AG04449 (cell line): ENCODE measurements at places on chromosomes 6 and 20.

DNA sequence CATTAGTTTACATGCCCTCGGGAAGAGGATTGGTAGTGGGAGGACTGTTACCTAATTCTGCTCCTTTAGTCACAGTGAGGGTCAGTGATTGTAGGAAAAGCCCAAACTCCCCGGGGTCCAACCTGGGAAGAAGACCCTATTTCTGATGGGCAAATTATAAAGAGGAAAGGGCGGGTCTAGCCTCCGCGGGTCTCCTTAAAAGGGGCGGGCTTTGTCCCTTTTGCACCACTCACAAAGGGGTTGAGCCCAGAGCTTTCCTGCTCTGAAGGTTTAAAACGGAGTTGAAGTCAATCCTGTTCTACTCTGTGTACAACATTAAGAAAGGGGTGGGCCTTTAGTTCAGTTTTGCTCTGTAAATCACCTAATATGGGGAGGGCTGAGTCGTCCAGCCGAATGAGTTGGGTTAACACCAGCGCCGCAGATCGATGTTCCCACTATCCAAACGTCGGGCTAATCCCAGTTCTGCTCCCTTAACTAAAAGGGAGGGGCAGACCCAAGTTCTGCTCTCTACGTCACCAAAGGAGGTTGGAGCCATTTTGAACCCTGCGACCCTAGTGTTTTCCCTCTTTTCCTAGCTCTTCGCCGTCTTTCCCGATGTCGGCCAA, 920 bp upstream of the RNF5 start:
- no peak for DNase-seq

GRCh38 chr6:6434723-6435122, 114.3 kb upstream of the F13A1 start:
- no peak for DNase-seq

- DNase-seq: no peak
Measured at GRCh38 chr6:82017288-82017687, 230.3 kb downstream of the IBTK start.

GRCh38 chr20:3282271-3283221, 43.6 kb upstream of the SLC4A11 start:
- DNase-seq: no peak

DNA sequence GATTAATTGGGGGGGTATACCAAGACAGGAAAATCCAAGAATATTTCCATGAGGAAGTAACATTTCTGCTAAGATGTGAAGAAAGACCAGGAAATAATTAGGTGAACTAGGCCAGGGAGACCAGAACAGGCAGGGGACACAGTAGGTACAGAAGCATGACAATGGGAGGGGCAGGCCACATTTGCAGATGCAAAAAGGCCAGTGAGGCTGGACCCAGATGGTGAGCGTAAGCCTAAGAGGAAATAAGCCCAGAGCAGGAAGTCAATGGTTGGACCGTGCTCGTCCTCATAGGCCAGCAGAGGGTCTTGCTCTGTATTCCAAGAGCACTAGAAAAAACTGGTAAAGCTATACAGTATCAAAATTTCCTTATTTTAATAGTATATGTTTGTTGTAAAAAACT, 9.4 kb downstream of the CEP162 start:
- no peak for DNase-seq

DNA sequence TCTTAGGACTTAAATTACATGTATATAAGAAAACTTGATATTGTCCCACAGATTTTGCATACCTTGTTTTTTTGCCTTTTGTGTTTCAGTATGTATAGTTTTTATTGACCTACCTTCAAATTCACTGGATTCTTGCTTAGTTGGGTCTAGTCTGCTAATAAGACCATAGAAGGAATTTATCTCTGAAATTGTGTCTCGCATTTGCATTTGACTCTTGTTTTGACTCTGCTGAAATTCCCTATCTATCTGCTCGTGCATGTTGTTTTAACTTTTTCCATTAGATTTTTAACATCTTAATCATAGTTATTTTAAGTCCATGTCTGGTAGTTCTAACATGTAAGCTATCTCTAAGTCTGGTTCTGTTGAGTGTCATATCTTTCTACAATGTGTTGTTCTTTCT, 163.9 kb downstream of the SCP2D1 start:
- no peak for DNase-seq

- DNase-seq: no peak
Measured at GRCh38 chr6:134549854-134550253, 231.9 kb upstream of the SGK1 start.

- DNase-seq: no peak
Measured at GRCh38 chr6:98900706-98901105, 47.0 kb downstream of the FBXL4 start.
